HS-5 (cell line): ENCODE measurements at places on chromosomes 5 and 9.

GRCh38 chr5:66015196-66015960, 89.0 kb downstream of the ERBIN start:
- no peak for DNase-seq

- no peak for DNase-seq
Measured at GRCh38 chr5:8842971-8843551, 702.8 kb downstream of the SEMA5A start.

DNA sequence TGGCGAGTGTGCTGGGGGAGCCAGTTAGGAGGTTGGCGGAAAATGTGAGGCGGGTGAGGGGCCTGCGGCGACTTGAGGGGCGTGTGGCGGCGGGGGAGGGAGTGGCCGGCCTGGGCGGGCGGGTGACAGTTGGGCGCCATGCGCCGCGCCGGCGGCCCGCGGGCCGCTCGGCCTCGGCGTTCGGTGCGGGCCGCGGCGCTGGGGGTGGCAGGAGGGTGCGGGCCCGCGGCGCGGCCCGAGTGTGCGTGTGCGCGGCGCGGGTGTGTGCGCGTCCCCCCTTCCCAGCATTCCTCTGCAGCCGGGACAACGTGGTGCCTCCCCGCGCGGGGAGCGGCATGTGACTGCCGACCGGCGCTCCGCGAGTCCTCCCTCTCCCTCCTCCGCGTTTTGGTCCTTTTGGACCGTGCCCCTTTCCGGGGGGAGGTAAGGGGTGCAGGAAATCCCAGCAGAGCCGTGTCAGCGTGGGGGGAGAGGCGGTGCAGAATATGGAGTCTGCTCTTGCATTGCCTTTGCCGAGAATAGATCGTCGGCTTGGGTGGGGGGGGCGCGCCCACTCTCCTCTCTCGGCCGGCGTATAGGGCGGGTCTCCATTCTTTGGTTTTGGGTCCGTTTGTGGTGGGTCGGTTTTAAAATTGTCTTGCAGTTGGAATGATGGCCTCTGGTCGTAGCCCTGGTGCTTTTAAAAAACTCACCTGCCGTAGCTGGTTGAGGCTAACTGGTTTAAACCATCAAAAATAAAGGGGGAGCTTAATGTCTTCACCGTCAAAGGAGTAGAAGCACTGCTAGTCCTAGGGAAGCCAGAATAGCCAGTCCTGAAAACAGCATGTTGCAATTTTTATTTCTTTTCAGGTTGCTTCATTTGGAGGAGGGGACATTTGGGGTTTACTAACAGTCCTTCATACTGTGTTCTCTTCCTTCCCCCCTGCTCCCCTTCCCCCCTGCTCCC, 2.0 kb downstream of the LARP1 start:
- no peak for DNase-seq

DNA sequence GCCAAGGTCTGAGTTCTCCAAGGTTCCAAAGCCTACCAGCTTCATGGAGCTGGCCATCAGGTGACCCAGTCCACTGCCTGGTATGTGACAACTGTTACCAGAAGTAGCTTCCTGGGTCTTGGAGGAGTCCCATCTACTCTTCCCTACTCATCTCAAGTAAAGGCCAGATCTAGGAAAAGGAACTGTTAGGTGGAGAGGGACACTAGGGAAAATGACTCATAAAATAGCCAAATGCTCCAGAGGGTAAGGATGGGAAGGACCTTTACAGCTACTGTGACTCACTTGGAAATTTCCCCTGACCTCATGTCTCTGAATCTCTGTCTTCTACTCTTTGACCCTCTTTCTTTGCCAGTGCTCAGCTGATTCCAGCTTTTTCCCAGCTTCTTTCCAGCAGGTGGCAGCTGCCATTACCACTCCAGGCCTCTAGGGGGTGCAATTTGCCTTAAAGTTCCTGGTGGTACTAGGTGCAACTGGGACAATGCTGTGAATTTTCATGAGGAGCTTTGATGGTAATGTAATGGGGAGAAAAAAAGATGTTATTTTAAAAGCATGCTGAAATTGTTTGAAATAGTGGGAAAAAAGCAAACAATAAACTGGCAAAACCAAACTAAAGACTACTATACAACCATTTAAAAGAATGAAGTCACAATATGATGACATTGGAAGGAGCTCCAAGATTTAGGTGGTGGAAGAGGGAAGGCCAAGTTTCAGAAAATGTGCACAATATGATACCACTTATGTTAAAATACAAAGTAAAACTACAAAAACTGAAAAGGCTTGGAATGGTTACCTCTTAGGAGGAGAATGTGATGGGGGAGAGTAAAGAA, 27.1 kb upstream of the MYORG start:
- peak; percentile 63 for DNase-seq

GRCh38 chr5:160906090-160906489, 54.1 kb upstream of the ATP10B start:
- DNase-seq: no peak

DNA sequence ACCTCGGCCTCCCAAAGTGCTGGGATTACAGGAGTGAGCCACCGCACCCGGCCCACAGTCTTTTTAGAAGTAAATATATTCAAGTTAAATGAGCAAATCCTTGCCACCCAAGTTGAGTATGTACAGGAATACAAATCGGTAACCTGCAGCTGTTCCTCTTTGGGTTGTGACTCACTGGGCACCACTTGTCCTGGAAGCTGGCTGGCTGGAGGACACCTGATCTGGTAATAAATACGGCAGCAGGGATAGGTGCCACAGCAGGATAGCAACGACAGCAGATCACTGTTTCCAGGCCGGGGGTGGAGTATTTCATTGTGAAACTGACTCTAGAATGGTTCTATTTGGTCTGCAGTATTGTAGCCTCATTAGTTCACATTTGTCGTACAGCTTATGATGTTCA, 35.7 kb upstream of the SLC36A2 start:
- DNase-seq: no peak

GRCh38 chr5:171743436-171744076, 42.1 kb upstream of the SMIM23 start:
- no peak for DNase-seq

- DNase-seq: no peak
Measured at GRCh38 chr5:68446487-68446894, 230.9 kb downstream of the PIK3R1 start.

GRCh38 chr9:128393145-128393775, 22.1 kb downstream of the URM1 start:
- DNase-seq: no peak

DNA sequence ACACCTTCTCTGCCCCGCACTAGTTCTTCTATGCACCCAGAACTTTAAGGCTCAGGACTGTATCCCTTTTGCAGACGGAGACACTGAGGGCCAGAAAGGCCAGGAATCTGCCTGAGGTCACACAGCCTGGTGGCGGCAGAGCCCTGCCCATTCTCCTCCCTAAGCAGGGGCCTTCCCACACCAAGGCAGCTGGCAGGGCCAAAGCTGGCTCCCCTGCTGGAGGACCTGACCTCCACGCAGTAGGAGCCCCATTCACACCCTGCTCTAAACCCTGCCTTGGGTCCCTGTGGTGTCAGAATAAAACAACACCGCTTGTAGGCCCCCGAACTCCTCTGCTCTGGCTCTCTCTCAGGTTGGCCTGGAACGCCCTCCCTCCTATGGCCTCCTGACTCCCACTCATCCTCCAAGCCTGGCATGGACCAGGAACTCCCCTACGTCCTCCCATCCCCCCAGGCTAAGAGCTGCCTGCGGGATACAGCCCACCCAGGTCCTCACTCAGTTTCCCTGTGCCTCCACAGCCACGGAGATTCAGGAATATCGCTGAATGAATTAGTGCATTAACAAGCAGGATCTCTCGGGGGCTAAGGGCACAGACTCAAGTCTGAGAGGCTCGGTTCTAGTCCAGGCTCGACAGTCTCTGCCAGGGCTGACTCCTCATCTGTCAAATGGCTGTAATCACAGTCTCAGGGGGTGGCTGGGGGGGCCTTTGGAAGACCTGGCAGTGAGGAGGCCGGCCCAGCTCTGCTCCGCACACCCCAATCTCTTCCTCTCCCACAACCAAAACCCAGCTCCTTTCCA, 2.8 kb downstream of the ST6GALNAC6 start:
- no peak for DNase-seq

DNA sequence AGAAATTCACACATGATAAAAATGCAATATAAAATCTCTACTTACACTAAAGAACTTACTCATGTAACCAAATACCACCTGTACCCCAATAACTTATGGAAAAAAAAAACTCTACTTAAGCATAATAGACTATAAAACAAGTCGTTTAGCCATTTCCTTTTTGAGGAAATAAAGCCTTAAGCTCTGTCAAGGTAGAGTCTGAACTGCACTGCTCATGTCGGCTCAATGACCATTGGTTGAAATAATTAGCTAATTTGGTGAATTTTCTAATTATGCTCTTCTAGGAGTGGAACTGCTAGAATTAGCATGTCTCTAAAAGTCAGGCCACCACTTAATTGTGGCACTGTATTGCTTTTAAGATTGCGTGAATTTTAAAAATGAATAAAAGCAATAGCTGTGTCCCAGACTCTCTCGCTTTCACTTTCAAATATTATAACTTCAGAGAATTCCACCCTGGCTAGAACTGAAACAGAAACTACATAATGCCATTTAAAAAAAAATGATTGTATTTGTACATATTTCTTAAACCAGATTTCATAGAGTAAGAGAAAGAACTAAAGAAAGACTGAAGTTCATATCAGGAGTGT, 113.0 kb upstream of the PCA3 start:
- DNase-seq: no peak

DNA sequence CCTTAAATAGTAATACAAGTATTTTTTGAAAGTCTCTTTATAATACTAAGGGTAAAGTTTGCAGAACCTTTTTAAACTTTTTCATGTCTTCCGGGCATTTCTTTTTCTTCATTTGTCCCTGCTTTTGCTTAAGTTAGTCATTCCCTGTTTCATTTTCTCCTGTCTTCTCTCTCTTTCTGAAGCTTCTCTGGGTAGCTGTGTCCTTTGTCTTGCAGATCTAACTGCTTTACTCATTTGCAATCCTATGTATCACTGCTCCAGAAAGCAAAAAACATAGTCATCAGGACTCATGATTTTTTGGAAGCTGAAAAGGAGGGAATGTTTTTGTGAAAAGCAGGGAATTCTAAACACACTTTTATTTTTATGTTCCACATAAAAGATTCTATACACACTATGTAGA, 301.7 kb downstream of the MRPS30 start:
- no peak for DNase-seq

DNA sequence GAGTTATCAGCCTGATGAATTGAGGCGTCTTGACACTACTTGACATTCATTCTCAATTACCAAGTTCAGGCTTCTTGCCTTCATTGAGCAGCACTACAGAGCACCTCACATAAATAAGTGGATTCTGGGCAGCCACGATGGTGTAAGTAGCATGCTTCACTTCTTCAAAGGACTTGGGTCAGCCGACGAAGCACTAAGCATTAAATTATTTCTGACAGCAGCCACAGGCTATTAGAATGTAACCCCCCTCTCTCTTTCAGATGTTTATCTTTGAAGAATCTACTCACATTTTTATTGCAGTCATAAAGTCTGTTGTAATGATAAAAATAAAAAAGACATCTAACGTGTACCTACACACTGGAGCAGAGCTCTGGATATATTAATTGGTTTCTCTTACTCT, 45.9 kb upstream of the VPS13A start:
- no peak for DNase-seq

- no peak for DNase-seq
Measured at GRCh38 chr9:122785269-122785668, 3.5 kb upstream of the OR5C1 start.

DNA sequence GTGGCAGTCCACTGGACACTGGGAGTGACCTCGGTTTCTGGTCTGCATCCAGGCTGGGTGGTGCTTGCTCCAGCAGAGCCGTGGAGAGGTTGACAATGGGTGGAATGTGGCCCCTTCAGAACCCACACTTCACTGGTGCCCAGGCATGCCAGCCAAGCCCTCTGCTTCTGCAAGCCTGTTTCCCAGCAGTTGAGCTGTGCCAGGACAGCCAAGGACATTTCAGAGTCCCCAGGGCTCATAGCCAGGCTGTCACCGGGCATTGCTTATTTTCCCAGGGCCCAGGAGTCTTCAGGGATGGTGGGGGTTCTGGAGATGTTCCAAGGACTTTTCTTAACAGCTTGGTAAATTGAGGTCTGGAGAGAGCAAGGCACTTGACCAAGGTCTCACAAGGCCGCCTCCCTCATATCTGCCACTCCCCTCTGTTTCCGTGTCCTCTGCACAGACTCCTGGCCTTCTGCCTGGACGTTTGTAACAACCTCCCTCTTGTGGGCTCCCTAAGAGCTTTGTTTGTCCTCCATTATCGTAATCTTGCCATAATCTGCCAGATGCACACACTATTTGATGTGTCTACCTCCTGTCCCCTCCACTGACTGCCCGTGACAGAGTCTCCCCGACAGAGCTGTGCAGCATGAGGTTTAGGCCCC, 3.8 kb upstream of the NDST1 start:
- no peak for DNase-seq
